ENCODE measurements at places on chromosomes 3 and 15. TPM values are rescaled to one million over a fixed set of nuclear protein-coding genes. Genes with fewer than 3 reads are reported as not detected.

Gene TOPAZ1
- total RNA-seq, result not detected

DNA sequence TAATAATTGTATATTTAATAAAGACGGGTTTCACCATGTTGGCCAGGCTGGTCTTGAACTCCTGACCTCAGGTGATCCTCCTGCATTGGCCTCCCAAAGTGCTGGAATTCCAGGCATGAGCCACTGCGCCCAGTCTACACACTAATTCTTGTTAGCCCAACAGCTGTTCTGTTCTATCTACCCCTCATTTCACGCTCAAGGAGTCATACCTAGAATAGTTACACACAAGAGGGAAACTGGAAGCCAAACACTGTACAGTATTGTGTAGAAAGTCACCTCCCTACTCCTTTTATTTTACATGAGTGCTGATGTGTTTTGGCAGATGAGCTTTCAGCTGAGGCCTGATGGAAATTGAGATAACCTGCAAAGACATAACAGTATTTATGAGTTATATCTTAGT, 13.4 kb upstream of the CTDSPL2 start:
- no peak overlapping the region for H3K4me3 ChIP-seq
- no peak overlapping the region for H3K27ac ChIP-seq
- H3K27me3 ChIP-seq, result no peaks in the 10 kb centered on the region
- DNase-seq, result no peak
- no peaks in the 10 kb centered on the region for H3K4me1 ChIP-seq

- peak within 1 kb of the TSS; percentile 98 for H3K27ac ChIP-seq
- peak; percentile 71 for DNase-seq
- H3K4me1 ChIP-seq, result peaks cover 12% of the 10 kb centered on the region
- H3K4me3 ChIP-seq, result peak within 1 kb of the TSS; percentile 90
- peaks cover 23% of the 10 kb centered on the region for H3K27me3 ChIP-seq
Observed at GRCh38 chr3:113211330-113212149, at the start of gene BOC. Gene BOC, plus strand, starts transcription at chr3:113211557. Its CDS starts 38,246 bp downstream, at chr3:113249803.

GRCh38 chr15:69398491-69398891, 15.7 kb upstream of the KIF23 start:
- H3K27ac ChIP-seq, result no peak overlapping the region
- peaks cover 6% of the 10 kb centered on the region for H3K4me1 ChIP-seq
- H3K36me3 ChIP-seq, result no peaks in the 10 kb centered on the region
- H3K27me3 ChIP-seq, result no peaks in the 10 kb centered on the region
- H3K4me3 ChIP-seq, result no peak overlapping the region

DNA sequence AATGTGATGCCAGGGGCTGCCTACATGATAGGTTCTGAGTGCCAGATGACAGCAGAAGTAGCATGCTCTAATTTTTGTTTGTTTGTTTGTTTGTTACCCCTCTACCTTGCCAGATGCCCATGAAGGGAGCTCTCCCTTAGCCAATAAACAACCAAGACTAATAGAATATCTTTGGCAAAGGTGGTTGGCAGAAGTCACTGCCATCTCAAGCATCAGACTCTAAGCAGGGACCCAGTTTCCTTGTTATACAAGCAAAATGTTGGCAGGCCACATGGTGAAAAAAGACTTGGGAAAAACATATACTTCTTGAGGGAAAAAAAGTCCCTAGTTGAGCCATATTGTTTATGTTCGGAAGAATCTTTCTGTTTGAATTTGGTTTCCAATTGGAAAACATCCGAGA, 609.0 kb upstream of the CFAP20DC start:
- no peak overlapping the region for H3K4me3 ChIP-seq
- peaks cover 31% of the 10 kb centered on the region for H3K4me1 ChIP-seq
- H3K27me3 ChIP-seq, result no peaks in the 10 kb centered on the region
- no peak overlapping the region for H3K27ac ChIP-seq
- no peak for DNase-seq
- no peaks in the 10 kb centered on the region for H3K36me3 ChIP-seq
